ENCODE measurements at places on chromosomes 5 and 9.

DNA sequence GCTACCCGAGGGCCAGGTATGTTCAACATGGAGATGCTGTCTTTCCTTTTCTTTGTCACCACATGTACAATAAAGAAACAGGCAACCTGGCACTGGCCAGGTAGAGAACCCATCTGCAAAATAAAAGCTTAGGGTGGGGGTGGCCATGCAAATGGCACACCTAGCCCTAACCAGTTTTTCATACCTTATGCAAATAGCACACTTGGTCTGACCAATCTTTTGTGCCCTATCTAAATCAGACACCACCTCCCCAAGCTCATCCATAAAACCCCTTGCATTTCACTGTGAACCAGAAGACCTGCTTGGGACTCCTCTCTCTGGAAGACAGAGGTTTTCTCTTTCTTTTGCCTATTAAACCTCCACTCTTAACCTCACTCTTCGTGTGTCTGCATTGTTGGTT lies 33.9 kb downstream of the JAKMIP2 start:
- no peak for DNase-seq

GRCh38 chr5:1987471-1987870 lies 104.7 kb upstream of the IRX4 start:
- no peak for DNase-seq

- no peak for DNase-seq
Observed at GRCh38 chr5:158691631-158692255, 408.0 kb downstream of the EBF1 start.

GRCh38 chr5:174609116-174609515 lies 115.3 kb upstream of the MSX2 start:
- no peak for DNase-seq

Measured in stimulated activated naive CD4-positive, alpha-beta T cell (primary cell).